ENCODE measurements at places on chromosomes 11 and 22.

DNA sequence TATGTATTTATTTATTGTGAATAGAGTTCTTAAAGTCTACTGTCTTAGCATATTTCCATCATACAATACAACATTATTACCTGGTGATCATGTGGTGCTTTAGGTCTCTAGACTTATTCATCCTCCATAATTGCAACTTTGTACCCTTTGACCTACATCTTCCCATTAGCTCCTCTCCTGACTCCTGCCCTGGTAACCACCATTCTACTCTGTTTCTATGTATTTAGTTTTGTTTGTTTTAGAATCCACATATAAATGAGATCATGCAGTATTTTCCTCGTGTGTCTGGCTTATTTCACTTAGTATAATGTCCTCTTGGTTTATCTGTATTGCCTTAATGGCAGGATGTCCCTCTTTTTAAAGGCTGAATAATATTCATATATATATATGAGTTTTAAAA lies 22.7 kb downstream of the NCAM1 start:
- no peak for DNase-seq

GRCh38 chr11:64183890-64184289 lies 2.1 kb upstream of the STIP1 start:
- DNase-seq: no peak

DNA sequence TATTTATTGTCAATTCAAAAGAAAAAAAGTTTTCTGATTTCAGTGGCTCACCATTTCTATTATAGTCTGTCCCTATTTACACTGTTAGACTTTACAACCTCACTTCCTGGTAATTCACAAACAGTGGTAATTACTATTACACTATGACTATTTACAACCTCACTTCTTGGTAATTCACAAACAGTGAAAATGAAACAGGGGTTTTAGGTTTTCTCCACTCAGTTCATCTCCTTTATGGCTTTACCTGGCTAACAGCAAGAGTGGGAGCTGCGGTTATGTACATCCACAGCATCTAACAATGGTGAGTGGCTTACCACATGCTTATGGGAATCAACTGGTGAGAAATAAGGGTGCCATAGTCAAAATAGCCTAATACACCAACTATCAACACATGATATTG lies 166.4 kb downstream of the CASP12 start:
- no peak for DNase-seq

- DNase-seq: no peak
These were observed 22.2 kb upstream of the RAG2 start for GRCh38 chr11:36620246-36620645.

- DNase-seq: no peak
These were observed 2.7 kb upstream of the NXPE1 start for GRCh38 chr11:114562166-114562916.

Measured in femur (tissue), 1 donor.